Bronchial smooth muscle cell (primary cell): ENCODE measurements at places on chromosomes 16 and 17. TPM values are rescaled to one million over a fixed set of nuclear protein-coding genes. Genes with fewer than 3 reads are reported as not detected.

Gene PTX4
- not detected in 2 replicates for total RNA-seq

Gene CCDC200
- 0.16 TPM in 1 of 2 replicates, not detected in the other for total RNA-seq

Gene ACSM3
- 0.47 and 0.69 TPM in 2 replicates for total RNA-seq

Gene KRTAP3-2
- not detected in 2 replicates for total RNA-seq

Gene ZFPM1
- 1.0 and 1.9 TPM in 2 replicates for total RNA-seq

Gene ITGA2B
- total RNA-seq = 0.16 and 0.60 TPM in 2 replicates

Gene AOC2
- 0.32 and 0.60 TPM in 2 replicates for total RNA-seq

Gene SULT1A4
- total RNA-seq = 1.2 and 2.7 TPM in 2 replicates

Gene CCL14
- total RNA-seq = not detected in 2 replicates

Gene AKTIP
- total RNA-seq = 12.0 and 17.5 TPM in 2 replicates

Gene CORO1A
- 0.60 and 0.79 TPM in 2 replicates for total RNA-seq

Gene OR4D1
- total RNA-seq = not detected in 2 replicates

Gene ERN1
- total RNA-seq = 4.3 and 7.8 TPM in 2 replicates

Gene SP6
- under 0.01 TPM in 2 replicates for total RNA-seq

Gene TMEM220
- total RNA-seq = 3.3 and 5.2 TPM in 2 replicates

Gene RNF43
- total RNA-seq = under 0.01 TPM in 1 of 2 replicates, not detected in the other

Gene APOBR
- not detected in 2 replicates for total RNA-seq

Gene ENDOV
- 25.6 and 30.1 TPM in 2 replicates for total RNA-seq

Gene ATMIN
- 21.9 and 22.5 TPM in 2 replicates for total RNA-seq

Gene SMTNL2
- total RNA-seq = 0.47 and 10.1 TPM in 2 replicates

Gene NXPH3
- under 0.01 and 0.17 TPM in 2 replicates for total RNA-seq

Gene OTOP3
- not detected in 2 replicates for total RNA-seq

Gene AIPL1
- not detected in 2 replicates for total RNA-seq

Gene NPW
- total RNA-seq = 0.47 and 0.60 TPM in 2 replicates

Gene TTLL6
- not detected in 2 replicates for total RNA-seq

Gene VMP1
- total RNA-seq = 122 and 140 TPM in 2 replicates

Gene KRT36
- not detected in 2 replicates for total RNA-seq

Gene SPAG9
- 121 and 126 TPM in 2 replicates for total RNA-seq

Gene ALKBH5
- total RNA-seq = 67.8 and 73.4 TPM in 2 replicates

Gene HBQ1
- total RNA-seq = not detected in 2 replicates

Gene MEIOB
- not detected in 2 replicates for total RNA-seq

Gene C17orf50
- total RNA-seq = not detected in 2 replicates

Gene NEK8
- 5.0 and 7.2 TPM in 2 replicates for total RNA-seq

Gene BCL6B
- total RNA-seq = under 0.01 and 0.16 TPM in 2 replicates

Gene TBX6
- total RNA-seq = 0.16 and 0.26 TPM in 2 replicates

Gene SCGB1C2
- total RNA-seq = not detected in 2 replicates

Gene C17orf113
- total RNA-seq = 0.32 and 0.34 TPM in 2 replicates

Gene FAM20A
- 10.9 and 11.2 TPM in 2 replicates for total RNA-seq
